Placental pericyte (primary cell): ENCODE measurements at places on chromosomes 7 and 10. TPM values are rescaled to one million over a fixed set of nuclear protein-coding genes. Genes with fewer than 3 reads are reported as not detected.

Gene PTPN20
- 0.22 and 0.72 TPM in 2 replicates for total RNA-seq

Gene MRLN
- total RNA-seq, result not detected in 2 replicates

Gene ACSM6
- total RNA-seq, result not detected in 2 replicates

Gene SBDS
- 71.3 and 105 TPM in 2 replicates for total RNA-seq

Gene HSPA12A
- total RNA-seq, result 12.9 and 18.9 TPM in 2 replicates

Gene PAPOLB
- under 0.01 and 0.14 TPM in 2 replicates for total RNA-seq

Gene PHKG1
- 0.86 and 0.88 TPM in 2 replicates for total RNA-seq

Gene AOC1
- not detected in 2 replicates for total RNA-seq

Gene OSBPL3
- total RNA-seq, result 40.7 and 55.7 TPM in 2 replicates

Gene SH2D4B
- total RNA-seq, result 0.22 and 0.29 TPM in 2 replicates

Gene NKX2-3
- not detected in 2 replicates for total RNA-seq

Gene PLAC9
- 0.29 and 0.44 TPM in 2 replicates for total RNA-seq

Gene CASP2
- 8.3 and 15.0 TPM in 2 replicates for total RNA-seq

Gene MEST
- total RNA-seq, result 97.6 and 860 TPM in 2 replicates

Gene ENTPD1
- total RNA-seq, result 1.1 TPM in 1 of 2 replicates, not detected in the other

Gene TRPV5
- total RNA-seq, result not detected in 2 replicates

Gene PTPN12
- total RNA-seq, result 63.5 and 102 TPM in 2 replicates

Gene CCL26
- total RNA-seq, result 0.88 TPM in 1 of 2 replicates, not detected in the other

Gene ERVW-1
- not detected in 2 replicates for total RNA-seq

Gene SEMA4G
- 0.66 and 1.0 TPM in 2 replicates for total RNA-seq

Gene AGBL3
- 0.22 and 0.72 TPM in 2 replicates for total RNA-seq

Gene WDR86
- total RNA-seq, result 3.1 TPM in 1 of 2 replicates, not detected in the other

Gene RSBN1L
- total RNA-seq, result 21.5 and 29.1 TPM in 2 replicates

Gene CALHM2
- 26.3 and 33.2 TPM in 2 replicates for total RNA-seq

Gene ARHGEF35
- total RNA-seq, result 0.66 and 1.1 TPM in 2 replicates

Gene TMEM140
- 3.0 and 15.3 TPM in 2 replicates for total RNA-seq

Gene MKX
- under 0.01 and 0.14 TPM in 2 replicates for total RNA-seq

Gene EN2
- not detected in 2 replicates for total RNA-seq

Gene EXOSC1
- 48.1 and 54.1 TPM in 2 replicates for total RNA-seq

Gene TCF7L2
- total RNA-seq, result 8.6 and 13.8 TPM in 2 replicates

Gene GIMAP8
- under 0.01 TPM in 1 of 2 replicates, not detected in the other for total RNA-seq

Gene PRSS2
- not detected in 2 replicates for total RNA-seq

Gene HMX3
- not detected in 2 replicates for total RNA-seq

Gene NUDT13
- total RNA-seq, result 1.1 and 2.0 TPM in 2 replicates

Gene GIMAP1
- not detected in 2 replicates for total RNA-seq

Gene STEAP1B
- 2.2 and 8.4 TPM in 2 replicates for total RNA-seq
